ENCODE measurements at places on chromosomes 11 and 22. TPM values are rescaled to one million over a fixed set of nuclear protein-coding genes. Genes with fewer than 3 reads are reported as not detected.

DNA sequence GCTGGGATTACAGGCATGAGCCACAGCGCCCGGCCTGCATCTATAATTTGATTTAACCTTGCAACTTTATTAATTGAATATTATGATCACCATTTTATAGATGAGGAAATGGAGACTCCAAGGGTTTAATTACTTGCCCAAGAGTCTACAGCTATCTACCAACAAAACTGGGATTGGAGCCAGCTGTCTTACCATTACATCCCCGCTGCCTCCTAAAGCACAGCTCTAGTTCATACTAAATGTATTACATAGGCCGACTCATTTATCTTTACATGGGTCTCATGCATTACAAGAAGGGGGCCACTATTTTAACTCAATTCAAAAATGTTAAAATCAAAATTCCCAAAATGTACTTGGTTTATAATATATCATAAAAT lies 14.1 kb upstream of the TMA7B start:
- peaks cover 12% of the 10 kb centered on the region for H3K27me3 ChIP-seq
- DNase-seq, result no peak
- no peaks in the 10 kb centered on the region for H3K36me3 ChIP-seq

SMIM35 gene
- total RNA-seq, result not detected

DNA sequence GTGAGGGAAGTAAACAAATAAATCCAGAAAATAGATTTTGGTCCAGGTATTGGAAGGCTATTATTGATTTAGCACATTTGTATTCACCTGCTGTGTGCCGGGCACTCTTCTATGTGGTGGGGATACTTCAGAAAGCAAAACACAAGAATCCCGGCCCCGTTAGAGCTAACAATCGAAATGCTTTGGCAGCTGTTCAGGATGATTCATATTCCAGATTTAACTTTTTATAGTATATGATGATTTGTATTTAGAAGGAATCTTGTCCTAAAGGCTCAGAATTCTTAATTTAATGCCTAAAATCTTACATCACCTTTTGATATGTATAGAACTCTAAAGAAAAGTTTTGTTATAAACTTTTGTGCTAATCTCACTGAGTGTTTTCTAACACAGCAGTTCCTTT lies 28.0 kb downstream of the ZC3H12C start:
- DNase-seq, result no peak
- H3K27ac ChIP-seq, result no peak overlapping the region
- H3K4me1 ChIP-seq, result peaks cover 8% of the 10 kb centered on the region
- H3K4me3 ChIP-seq, result no peak overlapping the region
- no peaks in the 10 kb centered on the region for H3K36me3 ChIP-seq

GRCh38 chr11:117232911-117233409 lies 489 bp downstream of the RNF214 start:
- peaks cover 34% of the 10 kb centered on the region for H3K4me1 ChIP-seq
- H3K27me3 ChIP-seq, result no peaks in the 10 kb centered on the region
- H3K4me3 ChIP-seq, result peak overlapping the region; percentile 94
- peaks cover 28% of the 10 kb centered on the region for H3K36me3 ChIP-seq

BATF2 gene
- 8.6 TPM for total RNA-seq

DNA sequence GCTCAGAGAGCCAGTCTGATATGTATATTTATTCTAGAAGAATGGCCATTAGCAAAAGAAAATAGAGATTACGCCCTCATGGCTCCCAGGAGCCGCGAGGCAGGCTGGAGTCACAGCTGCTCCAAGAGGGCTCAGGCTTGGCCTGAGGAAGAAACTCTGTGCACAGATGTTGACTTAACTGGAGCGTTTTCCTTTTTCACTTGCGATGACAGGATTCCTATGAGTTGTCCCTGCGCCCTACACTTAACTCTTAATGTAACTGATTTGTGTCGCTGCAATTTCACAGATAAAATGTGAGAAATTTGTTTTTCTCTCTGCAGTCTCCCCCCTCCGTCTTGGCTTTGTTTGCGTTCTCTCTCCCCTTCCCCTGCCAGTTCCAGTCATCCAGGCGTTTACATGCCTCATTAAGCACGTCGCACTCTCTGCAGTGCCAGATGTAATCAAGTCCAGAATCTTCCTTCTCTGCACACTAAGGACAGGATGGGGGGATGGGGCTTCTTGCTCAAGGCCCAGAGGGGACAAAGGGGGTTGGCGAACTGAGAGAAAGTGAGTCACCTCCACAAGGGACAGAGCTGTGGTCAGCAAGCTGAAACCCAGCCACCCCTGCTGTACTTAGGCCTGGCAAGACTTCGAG lies 1060.1 kb downstream of the NTM start:
- H3K4me3 ChIP-seq, result no peak overlapping the region
- DNase-seq, result no peak
- no peaks in the 10 kb centered on the region for H3K36me3 ChIP-seq
- no peak overlapping the region for H3K27ac ChIP-seq
- no peaks in the 10 kb centered on the region for H3K27me3 ChIP-seq
